ENCODE measurements at places on chromosomes 7 and 10.

GRCh38 chr7:70657989-70658632 lies 473.8 kb upstream of the GALNT17 start:
- no peak for DNase-seq

DNA sequence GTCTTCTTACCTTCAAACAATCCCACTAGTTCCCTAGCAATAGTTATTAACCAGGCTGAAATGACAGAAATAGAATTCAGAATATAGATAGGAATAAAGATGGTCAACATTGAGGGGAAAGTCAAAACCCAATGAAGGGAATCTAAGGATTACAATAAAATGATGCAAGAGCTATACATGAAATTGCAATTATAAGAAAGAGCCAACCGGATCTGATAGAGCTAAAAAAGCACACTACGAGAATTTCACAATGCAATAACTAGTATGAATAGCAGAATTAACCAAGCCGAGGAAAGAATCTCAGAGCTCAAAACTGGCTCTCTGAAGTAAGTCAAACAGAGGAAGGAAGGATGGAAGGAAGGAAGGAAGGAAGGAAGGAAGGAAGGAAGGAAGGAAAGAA lies 288.7 kb upstream of the KCND2 start:
- DNase-seq: no peak

DNA sequence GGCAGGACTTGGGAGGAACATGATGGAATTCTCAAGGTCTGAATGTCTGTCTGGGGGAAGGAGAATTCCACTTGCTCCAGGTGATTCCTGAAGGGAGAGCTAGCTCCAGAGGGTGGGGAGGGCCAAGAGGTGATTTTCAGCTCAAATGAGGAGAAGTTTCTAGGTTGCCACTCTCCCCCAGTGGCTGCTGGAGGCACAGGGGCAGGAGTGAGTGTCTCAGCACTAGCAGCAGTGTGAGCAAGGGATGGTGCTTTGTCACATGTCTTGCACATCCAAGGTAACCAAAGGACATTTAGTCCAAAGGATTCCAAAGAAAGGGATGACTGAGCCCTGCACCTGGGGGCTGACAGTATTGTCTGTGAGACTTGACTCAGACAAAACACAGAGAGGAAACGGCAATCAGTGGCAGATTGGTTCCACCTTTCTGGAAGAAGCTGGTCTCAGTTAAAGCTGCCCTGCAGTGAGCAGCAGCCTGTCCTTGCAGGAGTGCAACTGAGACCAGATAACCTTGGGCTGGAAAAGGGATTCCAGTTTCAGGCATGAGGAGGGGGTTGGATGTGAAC lies 51.2 kb upstream of the PCBD1 start:
- no peak for DNase-seq

DNA sequence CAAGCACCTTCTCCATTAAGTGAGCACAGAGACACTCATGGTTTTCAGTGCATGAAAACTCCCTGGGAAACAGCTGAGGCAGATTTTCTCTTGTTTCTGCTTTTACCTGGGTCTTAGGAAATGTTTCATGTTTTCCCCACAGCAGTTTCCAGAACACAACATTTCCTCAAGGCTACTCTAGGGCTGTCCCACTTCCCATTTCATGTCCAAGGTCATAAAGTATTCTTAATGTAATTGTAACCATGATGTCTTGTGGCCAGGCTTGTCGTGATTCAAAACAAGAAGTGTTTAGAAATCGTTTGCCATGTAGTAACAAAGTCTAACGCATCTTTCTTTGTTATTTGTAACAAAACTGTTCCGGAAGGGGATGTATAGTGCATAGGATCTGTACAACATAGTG lies 83.8 kb upstream of the NRP1 start:
- no peak for DNase-seq

DNA sequence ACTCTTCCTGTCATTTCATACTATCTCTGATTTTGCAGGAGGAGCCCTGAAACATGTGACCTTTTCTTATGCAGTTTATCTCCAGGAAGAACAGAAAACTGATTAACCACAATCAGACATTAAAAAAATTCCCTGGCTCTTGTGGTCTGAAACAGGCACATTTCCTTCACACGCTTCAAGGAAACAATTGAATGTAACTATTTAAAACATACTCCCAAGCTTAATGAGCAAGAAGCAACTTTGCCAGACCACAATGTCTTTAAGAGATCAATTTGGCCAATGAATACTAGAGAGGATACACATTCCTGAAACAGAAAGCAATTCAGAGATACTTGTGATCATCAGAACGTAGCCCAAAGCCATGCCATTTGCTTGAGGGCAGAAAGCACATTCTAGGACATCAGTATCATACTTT lies 65.8 kb downstream of the PIP4K2A start:
- no peak for DNase-seq

DNA sequence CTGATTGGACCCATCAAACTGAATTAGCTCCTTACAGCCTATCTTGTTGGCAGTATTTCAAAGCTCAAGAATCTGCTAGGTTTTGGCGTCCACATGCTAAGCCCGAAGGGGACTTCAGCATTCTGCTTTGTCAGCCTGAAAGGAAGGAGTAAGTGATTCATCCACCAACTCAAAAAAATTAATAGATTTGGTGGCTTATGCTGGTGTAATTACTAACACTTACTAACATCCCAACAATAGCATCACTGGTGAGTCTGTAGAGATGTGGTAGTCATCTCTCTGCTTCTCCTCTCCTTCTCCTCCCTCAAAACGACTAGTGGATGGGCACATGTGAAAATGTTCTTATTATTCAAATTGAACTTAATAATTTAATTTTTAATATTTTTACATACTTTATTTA lies 53.8 kb upstream of the EGR2 start:
- no peak for DNase-seq

GRCh38 chr10:129465796-129466702 lies 992 bp upstream of the MGMT start:
- no peak for DNase-seq

DNA sequence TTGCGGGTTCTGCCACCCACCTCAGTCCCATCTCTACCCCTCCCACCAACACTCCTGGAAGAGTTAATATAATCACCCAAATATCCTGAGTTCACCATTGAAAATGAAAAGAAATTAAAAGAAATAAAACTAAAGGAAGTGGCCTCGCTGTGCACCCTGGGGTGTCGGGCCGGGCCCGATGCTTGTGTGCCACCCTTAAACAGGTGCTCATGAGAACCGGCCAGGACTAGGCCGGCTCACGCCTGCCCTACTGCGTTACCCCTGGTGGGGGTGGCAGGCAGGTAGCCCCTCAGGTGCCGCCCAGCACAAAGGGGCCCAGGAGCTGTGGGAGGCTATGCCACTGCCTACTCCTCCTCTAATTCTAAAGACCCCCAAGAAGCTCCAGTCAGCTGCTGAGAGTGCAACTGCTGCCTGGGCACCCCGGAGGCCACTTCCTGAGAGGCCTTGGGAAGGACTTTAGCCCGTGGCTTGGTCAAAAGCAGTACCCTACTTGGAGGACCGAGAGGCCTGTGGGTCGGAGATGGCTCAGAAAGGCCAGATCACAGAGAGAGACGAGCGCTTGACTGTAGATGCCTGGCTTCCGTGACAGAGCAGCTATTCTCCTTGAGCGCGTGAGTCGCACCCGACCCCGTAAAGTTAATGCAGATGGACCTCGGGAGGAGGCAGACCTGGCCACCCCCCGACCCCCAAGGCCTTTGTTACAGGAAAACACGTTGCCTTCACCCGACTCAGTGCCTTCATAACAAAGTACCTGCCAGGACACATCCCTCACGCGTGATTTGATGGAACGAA lies 51.0 kb upstream of the PPP2R2D start:
- no peak for DNase-seq

GRCh38 chr10:66777665-66778064 lies 148.2 kb upstream of the LRRTM3 start:
- DNase-seq: no peak

DNA sequence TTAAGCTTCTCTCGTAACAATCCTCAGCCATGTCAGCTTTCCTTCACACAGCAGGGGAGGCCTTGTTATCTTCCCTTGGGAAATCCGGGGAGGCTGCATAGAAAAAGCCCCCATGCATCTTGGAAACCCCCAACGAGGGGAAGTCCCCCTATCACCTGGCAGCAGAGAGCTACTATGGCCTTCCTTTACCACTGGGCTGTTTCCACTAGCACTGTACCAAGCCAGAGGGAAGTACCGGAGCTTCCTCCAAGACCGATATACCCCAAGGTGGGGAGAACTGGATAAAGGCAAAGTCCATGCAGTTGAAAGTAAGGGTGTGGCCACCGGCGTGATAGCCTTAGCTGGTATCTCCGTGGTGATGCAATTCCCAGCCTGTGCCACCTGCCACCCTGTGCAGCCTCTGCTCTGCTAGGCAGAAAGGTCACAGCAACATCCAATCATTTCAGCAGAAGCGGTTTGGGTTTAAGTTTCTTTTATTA lies 4.4 kb upstream of the CLIP2 start:
- DNase-seq: no peak

- DNase-seq: no peak
Measured at GRCh38 chr7:143967398-143967797, 12.8 kb downstream of the OR2F1 start.

- no peak for DNase-seq
Measured at GRCh38 chr7:37320848-37321468, 127.7 kb downstream of the ELMO1 start.

DNA sequence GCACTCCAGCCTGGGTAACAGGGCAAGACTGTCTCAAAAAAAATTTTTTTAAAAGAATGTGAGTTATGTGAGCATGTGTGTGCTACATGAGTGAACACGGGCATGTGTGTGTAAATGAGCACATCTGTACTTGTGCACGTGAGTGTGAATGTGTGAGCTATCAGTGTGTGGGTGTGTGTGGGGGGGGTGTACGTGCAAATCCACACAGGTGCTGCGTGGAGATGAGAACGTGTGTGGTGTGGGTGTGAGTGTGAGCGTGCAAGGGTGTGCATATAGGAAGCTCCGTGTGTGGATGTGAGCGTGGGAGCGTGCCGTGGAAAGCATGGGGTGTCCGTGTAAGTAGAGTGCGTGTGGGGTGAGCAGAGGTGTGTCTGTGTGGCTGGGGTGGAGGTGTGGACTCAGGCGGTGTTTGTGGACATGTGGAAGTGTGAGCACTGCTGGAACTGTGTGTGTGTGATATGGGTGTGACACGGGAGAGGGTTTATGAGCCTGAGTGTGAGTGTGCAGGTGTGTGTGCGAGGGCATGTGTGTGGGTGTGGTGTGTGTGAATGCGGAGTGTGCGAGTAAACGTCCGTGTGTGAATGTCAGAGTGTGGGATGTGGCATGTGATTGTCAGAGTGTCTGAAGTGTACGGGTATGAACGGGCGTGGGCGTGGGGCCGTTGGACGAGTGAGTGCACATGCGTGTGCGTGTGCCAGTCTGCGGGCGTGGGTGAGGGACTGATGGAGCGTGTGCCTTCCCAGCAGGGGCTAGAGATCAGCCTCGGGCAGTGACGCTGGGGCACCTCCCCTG lies 45.9 kb upstream of the TNRC18 start:
- DNase-seq: no peak

DNA sequence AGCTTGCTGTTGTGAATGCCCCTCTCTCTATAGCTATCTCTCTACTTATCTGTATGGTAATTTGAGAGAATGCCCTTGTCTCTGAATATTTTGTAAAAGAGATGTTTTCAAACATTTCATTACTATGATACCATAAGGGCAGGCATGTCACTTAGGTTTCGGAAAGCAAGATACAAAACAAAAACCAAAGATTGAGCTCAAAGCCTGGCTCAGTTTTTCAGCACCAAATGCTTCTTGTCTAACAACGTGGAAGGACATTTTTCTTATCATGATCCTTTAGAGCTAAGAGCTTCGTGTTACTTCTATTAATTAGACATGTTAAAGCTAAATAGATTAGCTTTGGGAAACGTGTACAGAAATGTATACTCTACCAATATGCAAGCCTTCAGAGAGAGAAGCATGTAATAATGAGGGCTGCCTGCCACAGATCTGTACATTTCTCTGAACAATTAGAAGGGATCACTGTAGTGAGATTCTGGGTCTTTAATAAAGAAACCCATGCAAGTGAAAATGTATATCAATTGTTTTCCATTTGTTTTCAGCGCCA lies 148.9 kb downstream of the ARID5B start:
- no peak for DNase-seq

- no peak for DNase-seq
Measured at GRCh38 chr10:86364491-86365345, 1.9 kb downstream of the GRID1 start.

DNA sequence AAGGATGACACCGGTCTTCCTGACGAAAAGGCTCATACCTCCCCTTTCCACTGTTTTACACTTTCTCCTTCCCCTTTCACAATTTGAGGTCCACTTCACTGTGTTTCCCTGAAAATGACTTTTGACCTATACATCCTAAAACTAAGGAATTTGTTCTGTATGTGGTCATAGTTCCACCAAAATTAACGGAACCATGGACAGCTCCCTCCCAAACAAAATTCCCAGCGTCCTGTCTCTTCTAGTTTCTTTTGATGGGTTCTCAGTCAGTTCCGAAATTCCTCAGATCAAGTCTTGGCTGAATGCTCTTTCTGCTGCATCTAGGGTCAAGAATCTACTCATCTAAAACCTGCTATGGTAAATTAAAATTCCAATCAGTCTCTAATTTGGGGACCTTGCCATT lies 1191.9 kb downstream of the CNTNAP2 start:
- DNase-seq: no peak

DNA sequence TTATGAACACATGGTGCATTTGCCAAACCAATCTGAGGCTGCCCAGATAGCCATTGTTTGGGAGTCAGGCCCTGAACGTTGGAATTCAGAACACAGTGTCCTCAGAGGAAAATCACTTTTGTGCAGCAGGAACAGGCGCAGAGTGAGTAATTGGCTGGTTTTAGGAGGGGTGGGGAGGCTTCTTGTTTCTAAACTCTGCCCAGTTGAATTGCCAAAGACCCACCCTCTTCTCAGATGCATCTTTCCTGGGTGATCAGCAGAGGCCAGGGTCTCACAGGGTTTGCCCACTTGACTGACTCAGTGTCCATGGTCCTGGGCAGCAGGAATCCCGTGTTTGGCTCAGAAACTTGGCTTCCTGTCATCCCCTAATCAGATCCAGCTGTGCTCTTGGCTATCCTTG lies 24.3 kb downstream of the PRLHR start:
- no peak for DNase-seq

GRCh38 chr10:59622320-59623132 lies 87.1 kb downstream of the SLC16A9 start:
- no peak for DNase-seq

DNA sequence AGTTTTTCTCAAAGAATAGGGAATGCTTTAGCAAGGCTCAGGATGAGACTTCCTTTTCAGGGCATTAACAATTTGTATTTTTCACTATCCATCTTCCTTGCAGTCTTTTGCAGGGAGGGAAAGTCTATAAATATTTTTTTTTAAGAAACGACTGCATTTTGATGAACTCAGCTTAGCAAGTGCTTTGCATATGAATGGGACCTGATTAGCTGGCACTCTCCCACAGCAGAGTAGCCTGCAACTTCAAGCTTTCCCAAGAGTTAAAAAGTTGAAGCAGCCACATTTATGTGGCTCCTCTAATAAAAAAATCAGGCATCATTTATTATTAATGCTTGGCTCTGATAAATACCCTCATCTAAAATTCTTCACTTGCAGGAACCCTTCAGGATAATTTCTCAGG lies 134.0 kb downstream of the GRID1 start:
- no peak for DNase-seq

All from stimulated activated CD8-positive, alpha-beta memory T cell treated with anti-CD3 and anti-CD28 coated beads, Interleukin-4, amount 100 ng/mL, for 4 hours (primary cell).